ENCODE measurements at places on chromosomes 5 and 9.

GRCh38 chr5:161385027-161385426 is 161.5 kb downstream of the GABRB2 start:
- DNase-seq = no peak

GRCh38 chr9:87379300-87379699 is 118.4 kb upstream of the DAPK1 start:
- DNase-seq = no peak

DNA sequence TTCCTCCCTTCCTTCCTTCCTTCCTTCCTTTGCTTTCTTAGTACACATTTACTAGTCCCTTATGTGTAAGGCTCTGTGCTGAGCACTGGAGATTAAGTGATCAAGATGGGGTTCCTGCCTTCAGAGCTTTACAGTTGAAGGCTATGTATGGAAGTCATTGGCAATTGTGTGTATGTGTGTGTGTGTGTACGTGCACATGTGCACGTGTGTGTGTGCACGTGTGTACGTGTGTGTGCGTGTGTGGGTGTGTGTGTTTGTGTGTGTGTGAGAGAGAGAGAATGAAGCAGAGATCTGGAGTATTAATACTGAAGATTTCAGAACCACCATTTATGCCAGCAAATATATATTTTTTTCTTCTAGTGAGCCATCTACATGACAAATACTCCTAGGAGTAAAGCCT is 184.9 kb upstream of the NFIB start:
- DNase-seq = no peak

GRCh38 chr5:78404682-78405293 is 44.4 kb downstream of the SCAMP1 start:
- no peak for DNase-seq
